ENCODE measurements at places on chromosomes 2 and 18.

GRCh38 chr2:101253013-101253702, 472 bp downstream of the CNOT11 start:
- DNase-seq, result peak; percentile 61

- DNase-seq, result peak; percentile 38
These were observed 23.5 kb upstream of the BZW1 start for GRCh38 chr2:200788121-200788718.

GRCh38 chr18:10353791-10354190, 100.6 kb upstream of the APCDD1 start:
- DNase-seq, result no peak

- no peak for DNase-seq
These were observed 41.5 kb downstream of the EPAS1 start for GRCh38 chr2:46338674-46339073.

DNA sequence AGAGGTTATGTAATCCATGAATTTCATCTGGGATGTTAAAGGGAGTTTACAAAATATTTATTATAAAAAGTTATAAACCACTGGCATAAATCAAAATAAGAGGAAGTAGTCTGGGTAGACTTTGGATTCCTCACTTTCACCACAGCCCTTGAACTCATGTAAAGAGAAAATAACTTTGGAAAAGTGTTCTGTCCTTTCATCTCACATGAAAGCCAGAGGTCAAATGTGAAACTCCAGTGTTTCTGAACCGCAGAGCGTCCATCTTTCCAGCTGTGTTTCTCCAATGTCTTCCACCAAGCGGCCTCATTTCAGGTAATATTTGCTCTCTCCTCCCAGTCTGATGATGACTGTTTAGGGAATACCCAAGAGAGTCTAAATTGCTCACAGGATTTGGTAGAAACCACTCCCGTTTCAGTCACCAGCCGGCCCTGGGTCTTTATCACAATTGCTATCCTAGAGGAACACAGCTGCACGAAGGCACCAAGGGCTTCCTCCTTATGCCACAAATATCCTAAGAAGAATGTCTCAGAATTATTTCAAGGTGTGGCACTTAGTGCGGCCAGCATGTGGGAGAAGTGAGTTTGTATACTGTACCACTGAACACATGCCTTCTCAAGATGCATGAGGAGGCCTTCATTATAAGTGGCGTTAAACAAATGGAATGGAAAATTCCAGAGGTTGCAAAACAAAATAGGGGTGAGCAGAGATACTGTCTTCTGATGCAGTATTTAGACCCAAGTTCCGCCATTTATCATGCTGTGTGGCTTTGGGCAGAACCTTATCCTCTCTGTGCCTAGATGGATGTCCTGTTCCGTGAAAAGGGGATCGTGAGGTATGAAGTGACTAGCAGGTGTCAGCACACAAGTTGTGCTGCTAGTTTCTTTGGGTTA, 63.8 kb downstream of the ACTR2 start:
- DNase-seq, result no peak

- no peak for DNase-seq
These were observed at the start of gene FBXO36 for GRCh38 chr2:229922449-229923386. TSS of gene FBXO36 (plus strand) at chr2:229922503. CDS start at chr2:229922514, 11 bp downstream.

DNA sequence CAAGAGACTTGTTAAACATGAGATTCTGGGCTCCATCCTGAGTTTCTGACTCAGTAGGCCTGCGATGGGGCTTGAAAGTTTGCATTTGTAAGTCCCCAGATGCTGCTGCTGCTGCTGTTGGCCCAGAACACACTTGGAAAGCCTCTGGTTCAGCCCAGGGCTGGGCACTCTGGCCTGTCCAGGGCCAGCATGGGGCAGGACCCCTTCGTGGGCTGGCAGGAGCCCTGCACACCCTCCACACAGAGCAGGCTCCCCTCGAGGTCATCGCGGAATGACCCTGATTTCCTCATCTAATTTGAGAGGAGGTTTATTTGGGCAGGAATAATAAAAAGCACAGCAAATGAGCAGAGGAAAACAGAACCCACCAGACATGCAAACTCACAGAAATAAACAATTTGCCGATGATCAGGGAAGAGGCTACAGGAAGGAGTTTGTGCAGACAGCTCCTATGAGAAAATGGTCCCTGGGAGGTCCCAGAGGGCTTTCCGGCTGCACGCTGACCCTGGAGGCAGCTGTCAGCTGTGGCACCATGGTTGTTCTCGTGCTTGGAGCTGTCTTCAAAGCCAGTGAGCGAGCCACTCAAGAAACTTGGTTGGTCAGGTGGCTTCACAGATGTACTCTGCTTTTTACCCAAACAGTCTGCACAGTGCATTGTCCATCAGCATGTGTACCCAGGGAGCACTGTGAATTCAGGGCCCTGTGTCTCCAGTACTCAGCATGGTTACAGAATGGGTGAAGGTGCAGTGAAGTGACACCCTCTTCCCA, 119.3 kb downstream of the GLI2 start:
- DNase-seq, result no peak

DNA sequence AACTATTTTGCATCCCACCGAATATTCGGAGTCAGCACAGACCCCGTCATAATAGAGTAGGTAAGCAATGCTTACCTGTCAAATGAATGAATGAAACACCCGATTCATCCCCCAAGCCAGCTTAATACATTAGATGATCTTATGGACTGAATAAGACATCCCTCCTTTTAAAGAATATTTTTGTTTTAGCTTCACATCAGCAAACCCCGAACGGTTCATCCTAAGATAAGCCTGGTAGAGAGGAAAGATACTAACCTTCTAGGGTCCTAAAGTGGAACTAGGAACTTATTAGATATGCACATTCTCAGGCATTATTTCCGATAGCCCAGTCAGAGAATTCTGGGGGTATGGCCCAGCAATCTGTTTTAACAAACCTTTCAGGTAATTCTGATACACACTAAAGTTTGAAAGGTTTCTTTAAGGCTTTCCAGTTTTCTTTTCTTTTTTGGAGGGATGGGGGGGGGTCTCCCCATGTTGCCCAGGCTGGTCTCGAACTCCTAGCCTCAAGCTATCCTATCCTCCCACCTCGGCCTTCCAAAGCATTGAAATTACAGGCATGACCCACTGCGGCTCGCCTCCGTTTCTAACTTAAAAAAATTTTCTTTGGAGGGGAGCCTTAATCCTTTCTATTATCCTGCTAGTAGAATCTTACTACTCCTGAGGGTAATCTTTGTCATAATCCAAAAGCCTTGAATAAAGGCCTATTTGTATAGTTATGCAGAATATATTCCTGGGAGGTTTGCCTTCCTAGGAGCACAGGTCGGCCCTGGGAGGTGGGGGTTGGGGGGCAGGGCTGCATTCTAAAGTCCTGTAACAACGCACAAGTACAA, 1.0 kb upstream of the ACTR3 start:
- DNase-seq, result no peak

- no peak for DNase-seq
These were observed 15.7 kb downstream of the CREG2 start for GRCh38 chr2:101371636-101372035.

DNA sequence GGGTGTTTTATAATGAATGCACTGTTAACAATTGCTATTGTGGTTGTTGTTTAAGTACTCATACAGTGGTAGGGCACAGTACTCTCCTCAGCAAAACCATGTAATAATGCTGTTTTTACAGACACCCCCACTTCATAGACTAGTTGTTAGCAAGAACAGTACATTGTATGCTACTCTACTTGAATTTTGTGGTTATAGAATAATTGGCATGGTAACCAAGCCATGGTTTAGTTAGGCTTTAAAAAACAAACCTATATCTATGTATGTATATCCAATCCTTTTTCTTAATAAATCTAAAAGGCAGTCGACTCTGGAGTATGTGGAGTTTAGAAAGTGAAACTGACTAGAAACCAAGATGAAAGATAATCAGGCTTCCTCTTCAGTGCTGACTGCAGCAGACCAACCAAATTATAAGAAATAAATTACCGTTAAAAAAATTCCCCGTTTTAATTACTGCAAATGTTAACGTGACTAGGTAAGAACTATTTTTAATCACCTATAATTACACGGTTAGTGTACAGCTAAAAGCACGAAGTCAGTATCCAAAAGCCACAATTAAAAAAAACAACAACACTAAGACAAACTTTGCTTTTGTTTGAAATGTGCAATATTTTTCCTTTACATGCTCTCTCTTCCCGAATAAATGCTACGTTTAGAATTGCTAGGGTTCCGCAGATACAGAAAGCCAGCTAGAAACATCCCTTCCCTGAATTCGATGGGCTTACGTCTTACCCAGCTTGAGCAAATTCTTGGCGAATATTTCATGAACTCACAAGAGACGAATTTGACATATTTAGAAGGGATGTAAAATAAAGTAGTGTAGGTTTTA, 113.3 kb upstream of the SERTAD2 start:
- DNase-seq, result no peak

- DNase-seq, result no peak
These were observed 16.3 kb downstream of the NYAP2 start for GRCh38 chr2:225415792-225416191.

DNA sequence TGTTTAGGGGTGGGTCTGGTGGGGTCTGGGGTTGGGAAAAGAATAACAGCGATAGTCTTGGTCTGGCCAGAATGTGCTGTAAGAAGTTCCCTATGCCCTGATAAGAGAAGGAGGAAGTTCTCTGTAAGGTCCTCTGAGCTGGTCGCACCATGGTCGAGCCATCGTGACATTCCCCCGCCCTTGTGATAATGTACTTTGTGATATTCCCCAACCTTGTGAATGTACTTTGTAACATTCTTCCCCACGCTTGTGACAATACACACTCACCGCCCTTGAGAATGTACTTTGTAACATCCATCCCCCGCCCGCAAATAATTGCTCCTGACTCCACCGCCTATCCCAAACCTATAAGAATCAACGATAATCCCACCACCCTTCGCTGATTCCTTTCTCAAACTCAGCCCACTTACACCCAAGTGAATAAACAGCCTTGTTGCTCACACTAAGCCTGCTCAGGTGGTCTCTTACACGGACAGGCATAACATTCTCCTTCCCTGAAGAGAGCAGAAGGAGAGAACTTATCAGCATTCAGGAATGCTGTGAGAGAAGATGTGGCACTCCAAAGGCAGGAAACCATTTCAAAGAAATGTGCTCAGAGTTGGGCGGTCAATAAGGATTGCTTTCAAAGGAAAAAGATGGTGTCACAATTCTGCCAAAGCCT, 17.8 kb upstream of the DUSP19 start:
- DNase-seq, result no peak

- no peak for DNase-seq
These were observed 275.7 kb downstream of the MYCN start for GRCh38 chr2:16215902-16216557.

DNA sequence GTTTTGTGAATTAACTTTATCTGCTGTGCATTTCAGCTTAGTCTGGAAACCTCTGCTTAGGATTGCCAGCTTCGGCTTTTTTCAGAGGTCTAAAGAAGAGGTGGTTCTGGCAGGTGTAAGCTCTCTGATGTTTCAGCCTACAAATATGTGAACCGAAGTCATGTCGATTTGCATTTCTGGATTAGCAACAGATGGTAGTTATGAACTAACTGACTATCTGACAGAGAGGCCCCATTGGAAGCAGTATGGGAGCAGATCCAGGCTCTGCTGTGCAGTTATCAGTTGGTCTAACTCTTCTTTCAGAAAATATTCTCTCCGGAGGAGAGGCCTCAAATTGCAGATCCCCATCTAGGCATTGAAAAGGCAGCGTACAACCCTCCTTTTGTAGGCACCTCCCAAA, 32.7 kb upstream of the SPRED2 start:
- DNase-seq, result no peak

- no peak for DNase-seq
These were observed 457.3 kb downstream of the RIT2 start for GRCh38 chr18:42658171-42658570.

GRCh38 chr2:10497797-10498251, 49.7 kb upstream of the ODC1 start:
- DNase-seq, result peak; percentile 60

DNA sequence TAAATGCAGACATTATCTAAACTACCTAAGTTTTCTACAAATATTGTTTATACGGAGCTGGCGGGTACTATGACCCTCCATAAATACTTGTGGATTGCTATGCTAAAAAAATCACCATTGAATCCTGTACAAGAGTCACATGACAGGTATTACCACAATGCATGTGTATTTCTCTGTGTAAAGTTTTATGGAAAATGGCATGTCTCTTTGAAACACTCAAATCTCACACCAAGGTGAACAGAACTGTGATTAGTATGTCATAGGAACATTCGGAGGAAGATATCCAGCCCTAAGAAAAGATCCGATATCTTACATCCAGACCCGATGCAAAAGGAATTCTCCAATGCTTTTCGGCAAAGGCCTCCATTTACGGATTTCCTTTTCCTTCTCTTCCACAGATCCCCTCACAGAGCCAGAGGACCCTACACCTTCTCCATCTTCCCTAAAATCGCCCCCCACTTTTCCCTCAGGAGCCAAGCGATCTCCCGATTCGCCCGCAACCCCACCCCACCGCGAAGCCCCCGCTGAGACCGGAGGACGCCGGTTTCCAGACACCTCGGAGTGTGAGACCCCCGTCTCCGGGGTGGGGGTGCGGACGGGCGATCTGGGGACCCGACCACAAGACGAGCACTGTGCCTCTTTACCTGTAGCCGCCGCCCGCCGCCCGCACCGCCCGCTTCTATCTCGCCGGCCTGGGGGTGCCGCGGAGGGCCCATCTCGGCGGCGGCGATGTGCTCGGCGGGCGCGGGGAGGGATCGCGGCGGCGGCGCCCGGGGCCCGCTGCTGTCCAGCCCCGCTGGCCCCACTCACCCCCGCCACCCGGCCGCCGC, 1.2 kb downstream of the SAP130 start:
- no peak for DNase-seq

DNA sequence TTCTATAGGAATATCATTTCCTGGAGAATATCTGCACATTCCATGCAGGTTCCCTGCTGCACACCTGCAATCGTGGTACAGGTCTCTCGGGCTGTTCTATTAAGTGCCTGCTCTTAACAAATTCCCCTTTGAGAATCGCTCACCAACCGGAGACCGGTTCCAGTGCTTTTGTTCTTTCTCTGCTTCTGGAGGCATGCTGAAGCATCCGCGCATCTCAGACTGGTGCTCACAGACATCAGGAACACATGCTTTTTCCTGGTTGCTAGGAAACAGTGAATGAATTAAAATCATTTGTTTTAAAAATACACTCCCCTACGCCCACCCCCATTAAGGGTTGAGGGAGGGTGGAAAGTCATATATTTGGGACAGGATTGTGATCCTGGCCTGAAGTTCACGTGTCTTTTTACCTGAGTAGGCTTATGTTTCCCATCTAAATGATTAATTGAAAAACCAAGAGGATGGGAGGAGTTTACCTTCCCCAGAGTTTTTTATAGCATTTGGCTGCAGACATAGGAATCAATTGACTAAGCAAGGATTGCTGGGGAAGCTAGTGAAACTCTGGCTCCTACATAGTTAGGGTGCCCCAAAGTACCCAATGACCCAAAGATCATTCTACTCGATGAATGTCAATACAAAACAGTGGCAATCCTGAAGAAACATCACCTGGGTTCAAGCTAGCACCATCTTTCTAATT, at the start of gene C2orf80:
C2orf80 (minus strand) TSS at position 221 of the 694 bp plus-strand sequence. CDS start 3,044 bp downstream, outside the sequence.
- no peak for DNase-seq

GRCh38 chr2:215664847-215665525, 229.1 kb upstream of the FN1 start:
- DNase-seq, result no peak

DNA sequence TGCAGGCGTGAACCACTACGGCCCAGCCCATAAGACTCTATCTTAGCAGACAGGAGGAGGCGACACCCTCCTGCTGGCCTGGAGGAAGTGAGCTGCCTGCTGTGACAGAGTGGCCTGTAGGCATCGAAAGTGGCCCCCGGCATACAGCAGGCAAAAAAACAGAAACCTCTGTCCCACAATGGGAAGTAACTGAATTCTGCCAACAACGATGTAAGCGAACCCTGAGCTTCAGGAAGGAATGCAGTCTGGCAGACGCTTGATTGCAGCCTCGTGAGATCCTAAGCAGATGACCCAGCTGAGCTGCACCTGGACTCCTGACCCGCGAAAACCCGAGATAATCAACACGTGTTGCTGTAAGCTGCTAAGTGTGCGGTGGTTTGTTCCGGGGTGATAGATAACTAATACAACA, 13.6 kb downstream of the MRO start:
- DNase-seq, result no peak

Data from stimulated activated effector memory CD8-positive, alpha-beta T cell treated with anti-CD3 and anti-CD28 coated beads, Interleukin-12 subunit alpha, Interleukin-12 subunit beta, amount 100 ng/mL, for 72 hours (primary cell).